ENCODE measurements at places on chromosomes 12 and 14.

DNA sequence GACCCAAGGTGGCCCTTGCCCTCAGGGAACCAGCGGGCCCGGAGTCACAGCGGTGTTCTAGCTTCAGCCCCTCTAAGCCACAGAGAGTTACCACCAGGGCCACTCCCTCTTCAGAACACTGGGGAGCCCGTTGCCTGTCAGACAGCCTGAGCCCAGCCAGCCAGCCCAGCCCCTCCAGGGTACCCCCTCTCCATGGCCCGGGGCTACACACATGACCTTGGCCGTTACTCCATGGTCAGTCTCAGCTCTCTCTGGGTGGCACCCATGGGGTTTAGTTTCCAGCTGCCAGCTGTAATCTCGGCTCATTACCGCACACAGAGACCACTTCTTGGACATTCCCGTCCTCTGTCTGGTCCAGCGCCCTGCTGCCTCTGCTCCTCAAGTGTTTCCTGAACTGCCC, 35.0 kb downstream of the PPP2R5C start:
- no peak for DNase-seq

DNA sequence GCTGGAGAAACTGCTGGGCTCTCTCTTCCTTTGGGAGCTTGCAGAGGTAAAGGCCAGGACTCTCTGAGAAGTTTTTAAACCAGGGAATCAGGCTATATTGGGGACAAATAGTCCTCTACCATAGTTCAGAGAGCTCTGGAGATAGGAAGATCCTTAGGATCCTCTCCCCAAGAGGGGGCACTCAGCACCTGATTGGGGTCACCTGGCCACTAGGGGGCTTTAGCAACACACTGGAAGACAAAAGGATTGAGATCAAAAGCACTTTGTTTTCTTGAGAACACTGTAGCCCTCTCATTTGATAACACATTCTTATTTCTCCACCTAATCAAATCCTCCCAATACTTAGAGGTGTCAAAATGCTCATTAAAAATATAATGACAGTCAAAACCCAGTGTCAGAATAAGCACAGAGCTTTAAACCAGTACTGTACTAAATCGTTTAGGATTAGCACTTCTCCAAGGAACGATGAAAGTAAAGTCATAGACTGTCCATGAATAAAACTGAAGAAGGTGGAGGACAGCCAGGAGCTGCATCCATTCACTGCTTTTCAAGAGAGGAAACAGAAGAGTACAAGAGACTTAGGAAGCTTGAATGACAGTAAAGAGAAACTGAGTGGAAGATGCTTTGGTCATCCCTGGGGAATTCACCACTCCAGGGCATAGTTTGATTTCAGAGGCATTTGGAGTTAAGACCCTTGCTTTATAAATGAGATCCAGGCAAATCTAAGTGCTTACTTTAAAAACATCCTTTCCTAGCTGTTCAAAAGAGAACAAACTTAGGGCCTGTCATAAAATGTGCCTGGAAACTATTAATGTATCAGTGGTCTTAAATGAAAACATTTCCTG, 26.5 kb downstream of the BMP4 start:
- peak; percentile 42 for DNase-seq

- no peak for DNase-seq
Observed at GRCh38 chr14:80434574-80435321, 223.4 kb upstream of the DIO2 start.

GRCh38 chr12:117441751-117442150, 80.3 kb upstream of the NOS1 start:
- no peak for DNase-seq

DNA sequence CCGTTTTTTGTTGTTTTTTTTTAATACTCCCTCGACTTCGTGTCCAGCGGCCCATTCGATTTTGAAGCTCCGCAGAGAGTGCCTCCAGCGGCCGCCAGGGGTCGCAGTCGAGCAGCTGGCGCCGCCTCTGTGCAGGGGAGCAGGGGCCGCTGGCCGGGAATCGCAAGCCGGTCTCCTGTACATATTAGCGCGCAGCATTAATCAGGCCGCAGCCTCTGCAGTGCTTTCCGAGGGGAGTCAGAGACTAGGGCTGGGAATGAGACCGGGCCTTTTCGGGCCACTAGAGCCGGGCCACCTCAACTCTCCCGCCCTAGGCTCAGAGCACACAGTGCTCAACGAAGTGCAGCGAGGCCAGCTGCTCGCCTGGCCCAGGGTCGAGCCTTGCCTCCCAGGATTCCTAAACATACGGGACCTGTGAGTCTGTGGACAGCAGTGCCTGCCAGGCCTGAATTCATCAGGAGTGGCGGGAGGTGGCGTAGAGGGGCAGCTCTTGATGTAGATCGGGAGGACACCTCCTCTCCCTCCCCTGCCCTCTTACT, 81.8 kb downstream of the EMP1 start:
- peak; percentile 58 for DNase-seq

DNA sequence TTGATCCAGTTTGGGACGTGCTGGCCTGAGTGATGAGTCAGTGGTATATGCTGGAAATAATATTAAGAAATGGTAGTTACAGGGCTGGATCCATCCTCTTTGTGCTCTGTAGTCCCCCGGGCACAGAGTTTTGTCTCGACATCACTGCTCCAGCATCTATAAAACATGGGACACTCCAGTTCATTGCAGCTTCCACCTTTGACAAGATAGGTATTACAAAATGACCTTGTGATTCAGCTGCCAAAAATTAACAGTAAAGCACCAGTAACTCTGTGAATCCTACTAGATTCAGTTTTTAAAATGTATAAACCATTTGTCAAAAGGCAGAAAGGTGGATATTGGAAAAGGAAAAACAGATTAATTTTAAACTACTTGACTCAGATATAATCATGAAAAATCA, 14.6 kb upstream of the GNG2 start:
- no peak for DNase-seq

DNA sequence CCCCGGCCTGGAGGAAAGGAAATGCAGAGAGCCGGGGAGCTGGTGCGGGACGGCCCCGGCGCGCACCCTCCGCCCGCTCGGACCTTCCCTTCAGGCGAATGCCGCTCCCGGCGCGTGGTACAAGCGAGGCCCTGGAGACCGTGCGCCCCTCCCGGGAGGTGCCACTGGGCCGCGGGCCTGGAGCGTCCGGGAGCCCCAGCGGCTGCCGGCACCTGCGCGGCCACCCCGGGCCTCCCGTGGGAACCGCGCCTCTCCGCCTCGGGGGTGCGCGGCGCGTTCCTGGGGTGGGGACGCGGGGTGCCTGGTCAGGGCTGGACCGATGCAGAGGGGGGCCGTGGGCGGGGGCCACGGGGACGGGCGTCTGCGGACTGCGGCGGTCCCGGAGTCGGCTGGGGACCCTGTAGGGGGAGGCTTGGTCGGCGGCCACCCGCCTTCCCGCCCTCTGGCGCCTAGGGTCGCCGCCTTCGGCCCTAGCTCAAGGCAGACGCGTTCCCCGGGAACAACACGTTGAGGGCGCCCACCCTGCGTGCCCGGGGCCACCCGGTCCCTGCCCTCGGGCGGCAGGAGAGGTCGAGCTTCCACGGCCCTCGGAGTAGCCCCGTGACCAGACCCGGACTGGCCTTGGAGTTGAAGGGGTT, 599 bp downstream of the PAPLN start:
- DNase-seq = no peak

DNA sequence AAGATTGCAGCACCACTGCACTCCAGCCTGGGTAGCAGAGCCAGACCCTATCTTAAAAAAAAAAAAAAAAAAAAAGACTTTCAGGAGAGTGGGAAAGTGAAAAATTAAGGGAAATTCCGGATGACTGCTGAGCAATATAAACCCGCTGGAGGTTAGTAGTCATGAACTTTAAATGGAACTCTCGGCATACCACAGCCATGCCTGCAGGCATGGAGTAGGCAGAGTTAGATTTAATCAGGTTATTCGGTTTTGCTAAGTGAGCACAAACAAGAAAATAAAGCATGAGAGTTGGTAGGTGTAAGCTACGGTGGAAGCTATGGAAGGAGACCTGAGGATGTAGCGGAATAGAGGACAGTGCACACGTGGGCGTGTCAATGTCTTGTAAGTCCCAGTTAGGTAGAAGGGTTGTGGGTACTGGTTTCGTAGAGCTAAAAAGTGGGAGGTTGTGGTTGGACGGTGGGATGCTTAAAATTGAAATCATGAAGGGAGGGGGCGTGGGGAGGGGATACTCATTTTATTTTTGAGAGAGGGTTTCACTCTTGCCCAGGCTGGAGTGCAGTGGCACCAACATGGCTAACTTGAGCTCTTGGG, 11.8 kb upstream of the TUBA1C start:
- DNase-seq = no peak

DNA sequence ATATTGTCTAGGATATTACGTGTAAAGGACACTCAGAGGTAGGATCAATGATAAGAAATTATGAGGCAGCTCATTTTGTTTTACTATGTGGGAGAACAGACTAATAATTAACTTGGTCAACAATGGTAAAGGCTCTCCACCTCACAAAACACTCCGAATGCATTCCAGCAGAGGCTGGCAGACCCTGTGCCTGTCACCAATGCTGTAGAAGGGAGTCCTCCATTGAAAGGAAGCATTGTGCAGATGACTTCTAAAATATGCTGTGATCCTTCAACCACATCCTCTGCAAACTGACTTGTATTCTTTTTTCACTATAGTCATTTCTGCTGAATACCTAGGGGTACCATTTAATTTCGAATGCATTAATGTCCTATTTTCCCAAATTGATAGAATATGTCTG, 119.6 kb upstream of the EEA1 start:
- no peak for DNase-seq

DNA sequence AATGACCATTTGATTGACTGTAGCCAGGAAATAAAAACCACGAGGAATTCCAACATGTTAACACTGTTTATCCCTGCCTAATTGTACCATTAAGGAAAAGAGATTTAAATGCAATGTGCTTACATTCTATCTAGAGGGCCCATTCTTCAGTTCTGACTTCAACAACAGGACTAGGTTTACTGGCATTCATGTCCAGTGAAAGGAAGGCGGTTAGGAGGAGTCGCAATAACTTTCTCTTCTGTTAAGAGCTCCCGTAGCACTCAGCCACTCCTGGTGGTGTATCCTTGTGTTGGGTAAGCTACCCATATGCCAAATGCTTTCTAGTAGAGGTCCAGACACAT, 154.7 kb downstream of the STXBP6 start:
- DNase-seq = no peak

GRCh38 chr12:27548301-27549199, 24.5 kb downstream of the PPFIBP1 start:
- DNase-seq = no peak

Measured in activated T-cell treated with anti-CD3 and anti-CD28 coated beads, Interleukin-2, amount 50 U/mL, for 72 hours (primary cell).